ENCODE measurements at places on chromosomes 7 and 10.

DNA sequence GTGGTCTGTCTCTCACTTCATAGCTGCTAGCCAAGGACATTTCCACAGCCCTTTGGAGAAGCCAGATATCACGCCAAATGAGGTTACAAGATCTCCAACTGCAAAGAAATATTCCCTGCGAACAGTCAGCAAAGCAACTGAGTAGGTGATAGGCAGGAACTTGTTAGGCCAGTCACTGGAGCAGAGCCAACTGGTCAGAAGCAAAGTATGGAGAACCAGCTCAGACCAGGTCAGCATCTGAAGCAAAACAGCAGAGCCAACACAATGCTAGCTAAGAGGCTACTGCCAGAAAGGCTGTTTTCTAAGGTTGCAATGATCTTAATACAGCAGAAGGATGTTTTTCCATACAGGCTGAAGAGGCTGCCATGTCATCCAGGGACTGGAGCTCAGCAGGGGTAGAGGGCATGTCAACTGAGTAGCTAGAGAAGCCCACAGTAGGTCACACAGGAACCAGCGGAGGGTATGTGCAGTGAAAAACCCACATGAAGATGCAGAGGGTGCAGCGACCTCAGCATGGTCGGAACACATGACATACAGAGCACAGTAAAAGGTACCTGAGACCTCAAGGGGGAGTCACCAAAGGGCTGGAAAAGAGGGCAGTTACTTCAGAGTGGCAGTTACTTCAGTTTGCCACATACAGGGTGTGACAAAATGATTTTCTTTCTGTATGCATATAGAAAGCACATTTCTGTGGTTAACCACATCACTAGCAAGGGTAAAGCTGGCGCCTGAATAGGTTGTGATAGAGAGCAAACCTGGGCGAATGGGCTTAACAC, 8.9 kb downstream of the SEC31B start:
- no peak for DNase-seq

GRCh38 chr7:128408709-128409595, 830 bp downstream of the IMPDH1 start:
- DNase-seq, result no peak

GRCh38 chr10:6213257-6213905, 10.6 kb downstream of the PFKFB3 start:
- DNase-seq, result no peak

DNA sequence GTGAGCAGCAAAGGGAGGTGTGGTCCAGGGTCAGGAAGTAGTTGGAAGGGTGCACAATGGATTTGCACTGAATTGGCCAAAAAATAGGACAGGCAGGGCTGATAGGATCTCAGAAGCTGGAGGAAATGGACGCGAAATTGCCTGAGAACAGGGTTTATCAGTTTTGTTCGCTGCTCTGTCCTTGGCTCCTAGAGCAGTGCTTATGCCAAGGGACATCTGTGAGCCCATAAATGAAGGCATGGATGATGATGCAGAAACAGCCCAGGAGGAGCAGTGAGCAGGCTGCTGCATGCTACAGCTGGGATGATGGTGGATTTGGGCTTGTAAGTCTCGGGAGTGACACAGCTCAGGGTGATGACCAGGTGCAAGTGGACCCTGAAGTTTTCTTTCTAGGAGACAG, 204.7 kb downstream of the PRPF18 start:
- DNase-seq, result no peak

GRCh38 chr10:77532068-77532467, 105.5 kb downstream of the KCNMA1 start:
- DNase-seq, result no peak

- peak; percentile 69 for DNase-seq
These were observed at the start of gene CARD11 for GRCh38 chr7:3043544-3044371. TSS of gene CARD11 (minus strand) at chr7:3043867. CDS start at chr7:2958506, 85,361 bp downstream.

- DNase-seq, result no peak
These were observed 147.0 kb downstream of the C1GALT1 start for GRCh38 chr7:7329326-7329725.

GRCh38 chr7:70621954-70622600, 509.9 kb upstream of the GALNT17 start:
- no peak for DNase-seq

DNA sequence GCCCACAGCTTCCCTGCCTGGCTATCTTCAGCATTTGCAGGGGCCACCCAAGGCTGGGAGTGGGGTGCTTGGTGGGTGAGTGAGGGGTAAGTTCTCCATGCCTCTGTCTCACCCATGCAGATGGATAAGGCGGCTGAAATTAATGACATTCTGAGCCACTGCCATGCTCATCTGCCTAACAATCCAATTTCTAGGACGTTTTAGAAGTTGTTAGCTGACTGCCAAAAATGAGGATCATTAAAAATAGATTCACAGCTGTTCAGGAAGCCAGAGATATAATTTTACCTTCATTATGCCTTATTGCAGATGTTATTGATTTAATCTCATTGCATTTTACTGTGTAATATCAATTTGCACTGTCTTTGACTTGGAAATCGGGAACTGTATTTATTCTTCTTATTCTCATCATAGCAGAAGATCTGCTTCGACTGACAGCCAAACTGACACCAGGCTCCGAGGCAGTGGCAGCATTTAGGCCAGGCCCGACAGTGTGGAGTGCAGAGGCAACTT, 334.4 kb upstream of the NPVF start:
- no peak for DNase-seq

DNA sequence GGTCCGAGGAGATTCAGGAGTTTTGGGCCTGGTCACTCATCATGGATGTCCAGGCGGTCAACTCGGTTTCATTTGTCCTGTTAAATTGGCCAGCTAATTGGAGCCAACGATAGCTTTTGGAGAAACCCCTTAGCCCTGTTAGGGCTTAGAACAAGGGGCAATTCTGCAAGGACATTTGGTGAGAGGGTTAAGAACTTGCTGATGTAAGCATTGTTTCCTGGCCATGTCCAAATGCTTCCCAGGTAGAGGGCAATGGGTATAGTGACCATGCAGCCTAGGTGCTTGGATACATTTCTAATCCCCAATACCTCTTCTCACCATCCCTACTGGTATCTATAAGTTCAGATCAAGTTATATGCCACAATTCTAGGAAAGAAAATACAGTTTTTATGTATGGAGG, 131.5 kb downstream of the RPS24 start:
- DNase-seq, result no peak

DNA sequence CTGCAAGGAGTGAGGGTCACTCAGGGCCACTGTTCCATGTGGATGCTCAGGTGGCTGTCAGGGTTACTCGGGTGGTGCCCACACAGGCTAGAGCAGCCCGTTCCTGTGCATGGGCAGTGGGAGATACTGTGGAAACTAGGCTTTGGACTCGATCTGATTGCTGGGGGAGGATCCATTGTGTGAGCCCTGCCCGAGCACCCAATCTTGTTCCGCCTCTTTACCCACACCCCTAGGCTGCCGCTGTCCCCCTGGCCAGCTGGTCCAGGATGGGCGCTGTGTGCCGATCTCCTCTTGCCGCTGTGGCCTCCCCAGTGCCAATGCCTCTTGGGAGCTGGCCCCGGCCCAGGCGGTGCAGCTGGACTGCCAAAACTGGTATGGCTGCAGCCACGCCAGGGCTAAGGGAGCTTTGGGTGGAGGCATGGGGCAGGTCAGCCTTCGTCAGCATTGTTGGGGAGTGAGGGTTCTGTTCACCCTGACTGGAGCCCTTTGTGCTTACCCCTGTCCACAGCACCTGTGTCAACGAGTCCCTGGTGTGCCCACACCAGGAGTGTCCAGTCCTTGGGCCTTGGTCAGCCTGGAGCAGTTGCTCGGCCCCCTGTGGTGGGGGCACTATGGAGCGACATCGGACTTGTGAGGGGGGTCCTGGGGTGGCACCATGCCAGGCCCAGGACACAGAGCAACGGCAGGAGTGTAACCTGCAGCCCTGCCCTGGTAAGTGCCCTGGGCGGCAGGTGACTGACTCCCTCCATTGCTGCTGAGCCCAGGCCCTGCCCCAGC, 12.4 kb upstream of the ZNF862 start:
- no peak for DNase-seq

GRCh38 chr10:35433851-35434426, 97.6 kb downstream of the CCNY start:
- peak; percentile 44 for DNase-seq

GRCh38 chr7:76397409-76398183, 11.9 kb downstream of the SSC4D start:
- peak; percentile 59 for DNase-seq

DNA sequence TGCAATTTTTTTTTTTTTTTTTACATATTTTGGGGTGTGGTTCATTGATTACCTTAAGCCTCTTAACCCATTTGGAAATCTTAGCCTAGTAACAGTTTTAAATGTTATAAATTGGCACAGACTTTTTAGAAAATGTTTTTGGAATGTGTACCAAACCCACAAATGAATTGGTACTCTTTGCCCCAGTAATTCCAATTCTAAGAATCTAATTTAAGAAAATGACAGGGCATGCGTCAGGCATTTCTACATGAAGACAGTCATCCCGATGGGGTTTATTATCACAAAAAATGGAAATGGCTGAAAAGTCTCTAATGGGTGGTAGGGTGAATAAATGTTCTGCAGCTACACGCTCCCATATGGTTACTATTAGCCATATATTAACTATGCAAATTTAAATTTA, 54.9 kb downstream of the ITIH5 start:
- no peak for DNase-seq

DNA sequence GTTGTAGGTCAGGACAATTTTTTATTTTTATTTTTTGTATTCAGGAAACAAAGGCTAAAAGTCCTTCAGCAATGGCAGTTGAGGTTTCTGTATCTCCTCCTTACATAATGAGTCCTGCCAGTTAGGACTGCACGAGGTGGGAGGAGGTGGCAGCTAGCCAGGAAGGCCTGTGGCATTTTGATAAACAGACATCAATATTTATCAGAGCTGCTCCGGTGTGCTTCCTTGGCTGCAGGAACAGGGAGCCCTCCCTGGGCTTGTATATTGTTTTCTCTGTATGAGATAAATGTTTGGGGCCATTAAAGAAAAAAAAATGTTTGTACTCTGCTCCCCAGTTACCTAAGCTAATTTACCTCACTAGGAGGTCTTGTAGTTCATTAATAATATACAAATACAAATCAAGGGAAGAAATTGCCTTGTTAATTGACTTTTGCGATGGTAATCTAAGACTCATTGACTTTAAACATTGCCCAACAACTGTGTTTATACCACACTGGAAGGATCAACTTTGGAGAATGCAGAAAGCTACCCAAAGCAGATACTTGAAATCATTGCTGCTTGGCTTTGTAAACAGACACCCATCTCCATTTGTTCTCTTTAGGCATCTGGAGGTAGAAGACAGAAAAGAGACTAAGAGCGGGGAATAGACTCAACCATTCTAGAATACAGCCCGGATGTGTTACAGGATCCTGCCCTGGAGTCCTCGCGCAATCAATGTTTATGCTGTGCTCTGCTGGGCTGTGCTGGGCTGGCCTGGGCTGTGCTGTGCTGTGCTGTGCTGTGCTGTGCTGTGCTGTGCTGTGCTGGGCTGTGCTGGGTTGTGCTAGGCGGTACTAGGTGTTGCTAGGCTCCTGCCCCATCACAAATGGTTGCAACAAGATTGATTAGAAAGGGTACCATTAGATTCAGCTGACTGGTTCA, 36.5 kb upstream of the PDZD8 start:
- DNase-seq, result no peak

DNA sequence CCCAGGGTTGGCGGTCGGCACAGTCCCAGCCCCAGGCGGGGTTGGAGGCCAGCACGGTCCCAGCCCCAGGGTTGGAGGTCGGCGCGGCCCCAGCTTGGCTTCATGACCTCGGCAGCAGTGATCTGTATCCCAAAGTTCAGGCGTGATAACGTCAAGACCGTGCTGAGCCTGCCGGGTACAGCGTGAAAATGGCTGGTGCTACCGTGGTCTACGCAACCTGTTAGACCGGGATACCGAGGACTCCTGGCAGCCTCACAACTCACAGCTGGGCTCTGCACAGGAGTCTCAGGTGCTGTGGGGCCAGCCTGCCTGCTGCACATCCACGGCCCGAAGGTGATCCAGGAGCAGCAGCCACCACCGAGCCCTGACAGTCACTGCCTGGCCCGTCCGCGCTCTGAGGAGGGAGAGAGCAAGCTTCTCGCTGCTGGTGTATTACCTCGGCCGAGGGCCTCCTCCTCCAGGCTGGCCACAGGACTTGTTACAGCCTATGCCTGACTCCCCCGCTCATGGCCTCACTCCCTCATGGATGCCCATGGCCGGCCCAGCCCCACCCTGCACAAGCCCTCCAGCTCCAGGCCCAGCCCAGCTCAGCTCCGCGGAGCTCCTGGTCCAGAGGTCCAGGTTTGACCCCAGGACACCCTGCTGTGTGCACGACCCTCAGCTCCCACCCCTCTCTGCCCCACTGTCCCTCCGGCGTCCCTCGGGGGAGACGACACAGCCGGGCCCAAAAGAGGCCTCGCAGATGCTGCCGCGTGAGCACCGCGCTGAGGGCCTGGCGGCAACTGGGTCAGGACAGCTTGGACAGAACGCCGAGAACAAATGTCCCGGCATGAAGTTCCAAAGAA, 156.0 kb downstream of the ELFN1 start:
- DNase-seq, result no peak

DNA sequence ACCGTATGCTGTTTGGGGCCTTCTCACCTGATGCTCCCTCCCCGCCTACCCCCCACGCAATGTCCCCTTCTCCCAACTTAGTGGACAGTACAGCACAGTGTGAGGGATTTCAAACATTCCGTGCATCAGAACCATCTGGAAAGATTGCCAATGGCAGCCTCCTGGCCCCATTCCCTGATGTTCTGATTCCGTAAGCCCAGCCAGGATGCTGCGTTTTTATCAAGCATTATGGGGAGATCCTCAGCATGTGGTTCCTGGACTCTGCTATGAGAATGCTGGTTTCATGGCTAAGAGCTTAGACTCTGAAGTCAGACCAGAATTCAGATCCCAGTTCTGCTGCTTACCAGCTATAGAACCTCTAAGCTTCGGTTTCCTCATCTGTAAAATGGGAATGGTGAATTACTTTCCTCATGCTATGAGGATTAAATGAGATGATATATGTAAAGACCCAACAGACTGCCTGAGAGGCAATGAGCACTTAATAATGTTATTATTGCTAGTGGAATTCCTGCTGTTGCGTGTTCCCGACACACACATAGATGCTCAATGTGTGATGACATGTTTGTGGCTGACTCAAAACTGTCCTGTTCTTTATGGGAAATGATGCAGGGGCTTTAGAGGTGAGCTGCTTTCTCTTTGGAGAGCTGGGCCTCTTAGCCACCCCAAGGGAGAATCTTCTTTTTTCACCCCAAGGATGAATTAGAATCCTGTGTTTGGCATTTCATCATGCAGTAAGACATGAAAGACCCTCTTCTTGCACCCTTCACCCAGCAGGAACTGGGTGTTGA, 60.8 kb upstream of the SMNDC1 start:
- no peak for DNase-seq

- no peak for DNase-seq
These were observed 216.8 kb downstream of the BAMBI start for GRCh38 chr10:28894146-28894545.

- DNase-seq, result no peak
These were observed 27.8 kb upstream of the C10orf120 start for GRCh38 chr10:122727426-122727825.

- no peak for DNase-seq
These were observed 83.1 kb downstream of the THSD7A start for GRCh38 chr7:11748884-11749283.

GRCh38 chr10:70060389-70060788, 7.7 kb downstream of the MACROH2A2 start:
- peak; percentile 32 for DNase-seq

- DNase-seq, result no peak
These were observed 456.0 kb downstream of the SORCS1 start for GRCh38 chr10:106708506-106708905.
